ENCODE measurements at places on chromosomes 7 and 10.

DNA sequence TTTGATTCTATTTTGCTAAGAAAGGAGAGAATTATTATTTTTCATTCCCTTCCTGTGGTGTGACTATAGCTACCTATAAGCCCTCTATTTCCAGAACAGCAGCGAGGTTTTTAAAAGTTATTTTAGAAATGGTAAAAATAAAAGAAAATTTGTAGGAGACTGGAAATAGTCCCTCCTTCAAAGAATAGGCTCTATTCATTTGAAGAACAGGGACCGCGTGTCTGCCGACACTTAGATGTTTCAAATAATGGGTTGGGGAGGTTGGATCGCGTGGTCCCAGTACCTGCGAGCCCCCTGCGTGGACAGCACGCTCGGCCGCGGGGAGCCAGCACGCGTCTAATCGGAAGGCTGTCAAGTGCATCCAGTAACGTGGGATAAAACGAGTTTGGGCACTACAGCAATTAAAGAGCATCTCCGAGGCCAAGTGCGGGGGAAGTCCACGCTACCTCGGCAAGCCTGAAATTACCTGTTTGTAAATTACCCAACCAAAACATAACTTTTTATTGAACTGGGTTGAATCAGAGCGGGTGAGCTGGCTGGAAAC is 1.0 kb downstream of the CACNA2D1 start:
- no peak for DNase-seq

GRCh38 chr7:125370502-125370901 is 440.9 kb upstream of the POT1 start:
- no peak for DNase-seq

DNA sequence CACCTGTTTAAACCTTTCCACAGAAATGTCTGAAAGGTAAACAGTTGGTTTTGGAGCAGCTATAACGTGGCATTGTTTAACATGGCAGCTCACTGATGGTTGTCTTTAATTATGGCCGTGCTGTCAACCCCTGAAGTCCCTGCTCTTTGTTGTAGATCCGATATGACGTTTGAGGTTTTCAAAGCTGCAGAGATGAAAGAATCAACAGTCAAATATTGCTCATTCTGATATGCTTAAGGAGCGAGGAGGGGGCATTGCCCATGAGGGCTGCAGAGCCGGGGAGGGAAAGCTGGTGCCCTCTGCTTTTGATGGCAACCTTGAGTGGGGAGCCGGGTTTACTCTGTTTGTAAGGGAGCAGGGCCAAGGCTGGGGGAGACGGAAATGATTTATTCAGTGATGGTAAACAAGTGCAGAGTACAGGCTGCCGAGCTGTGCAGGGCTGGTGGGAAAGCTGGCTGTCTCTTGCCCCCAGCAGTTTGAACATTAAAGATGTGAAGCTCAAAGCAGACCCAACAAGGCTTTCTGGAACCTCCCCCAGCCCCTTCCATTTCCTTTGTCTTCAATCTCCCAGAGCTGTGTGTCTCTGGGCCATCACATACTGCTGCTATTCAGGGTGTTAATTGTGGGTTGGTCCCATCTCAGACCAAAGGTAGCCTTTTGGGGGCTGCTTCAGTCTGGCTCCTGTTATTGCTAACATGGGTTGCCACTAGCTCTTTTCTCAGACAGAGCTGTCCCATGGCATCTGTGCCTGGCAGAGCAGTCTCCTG is 345.5 kb downstream of the LRMDA start:
- DNase-seq: no peak

- no peak for DNase-seq
Observed at GRCh38 chr7:88127637-88128290, 92.1 kb downstream of the SRI start.

Measured in OCI-M1 (cell line).